ENCODE measurements at places on chromosomes 7 and 10.

DNA sequence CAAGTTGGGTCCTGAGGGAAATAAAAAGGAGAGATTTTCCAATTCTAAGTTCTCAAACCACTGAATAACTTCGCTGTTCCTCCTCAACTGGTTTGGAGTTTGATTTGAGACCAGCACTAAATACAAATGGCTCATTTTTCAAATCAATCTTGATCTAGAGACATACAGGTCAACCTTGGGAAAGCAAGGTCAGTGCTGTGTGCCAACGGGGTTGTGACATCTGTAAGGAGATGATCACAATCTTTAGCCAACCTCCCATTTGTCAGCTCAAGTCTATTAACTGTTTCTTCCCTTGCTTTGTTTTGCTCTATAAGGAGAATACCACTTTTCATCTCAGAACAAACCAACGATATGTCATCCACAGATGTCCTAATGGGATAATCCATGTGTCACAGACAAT is 131.1 kb downstream of the TAX1BP1 start:
- no peak for DNase-seq

GRCh38 chr10:89633484-89633883 is 11.6 kb downstream of the PANK1 start:
- DNase-seq, result no peak

GRCh38 chr7:88300401-88300945 is 6.2 kb downstream of the STEAP4 start:
- DNase-seq, result no peak

DNA sequence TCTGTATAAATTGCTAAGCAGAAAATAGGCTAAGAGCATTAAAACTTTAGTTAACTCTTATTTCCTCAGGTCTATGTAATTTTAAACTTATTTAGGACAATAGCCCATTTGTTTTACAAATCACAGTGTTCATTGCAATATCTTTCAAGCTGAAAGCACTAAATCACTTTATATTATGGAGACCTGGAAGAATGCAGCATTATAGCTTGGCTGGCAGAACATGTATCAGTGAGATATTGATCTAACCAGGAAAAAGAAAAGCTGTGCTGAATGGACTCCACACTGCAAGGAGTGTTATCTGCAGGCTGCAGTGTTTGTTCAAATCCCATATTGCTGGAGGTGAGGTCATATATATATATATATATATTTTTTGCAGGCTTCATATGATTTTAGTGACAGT is 517.5 kb downstream of the NRG3 start:
- DNase-seq, result no peak

- no peak for DNase-seq
These were observed 19.5 kb upstream of the DLG5 start for GRCh38 chr10:77946084-77946483.

DNA sequence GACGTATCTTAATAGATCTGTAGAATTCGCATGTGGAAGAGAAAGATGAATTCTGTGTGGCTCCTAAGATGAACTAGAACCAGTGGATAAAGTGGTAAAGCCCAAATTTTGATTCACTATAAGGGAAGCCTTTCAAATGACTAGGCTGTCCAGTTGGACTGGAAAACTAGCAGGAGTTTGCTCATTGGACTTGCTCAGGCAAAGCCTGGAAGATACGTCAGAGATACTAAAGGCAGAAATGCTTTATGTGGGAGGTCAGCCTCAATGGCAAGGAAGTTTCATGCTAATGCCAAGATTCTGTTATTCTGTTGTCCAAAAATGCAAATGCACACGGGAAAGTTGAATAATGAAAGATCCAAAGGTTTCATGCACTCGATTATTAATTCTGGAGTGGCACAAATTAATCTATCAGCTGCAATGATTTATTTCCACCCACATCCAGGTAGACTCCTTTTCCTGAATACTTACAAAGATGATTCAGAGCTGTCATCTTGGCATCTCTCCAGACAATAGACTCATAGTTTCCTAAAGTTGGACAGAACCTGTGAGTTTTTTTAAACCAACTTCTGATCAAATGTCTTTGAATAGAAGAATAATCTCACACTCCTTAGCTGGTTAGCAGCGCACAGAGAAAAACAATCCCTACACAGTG is 20.5 kb upstream of the PPP1R3C start:
- no peak for DNase-seq

GRCh38 chr10:786633-787474 is 97.4 kb upstream of the DIP2C start:
- no peak for DNase-seq

- no peak for DNase-seq
These were observed 5.0 kb downstream of the PRKG1 start for GRCh38 chr10:51079331-51079730.

DNA sequence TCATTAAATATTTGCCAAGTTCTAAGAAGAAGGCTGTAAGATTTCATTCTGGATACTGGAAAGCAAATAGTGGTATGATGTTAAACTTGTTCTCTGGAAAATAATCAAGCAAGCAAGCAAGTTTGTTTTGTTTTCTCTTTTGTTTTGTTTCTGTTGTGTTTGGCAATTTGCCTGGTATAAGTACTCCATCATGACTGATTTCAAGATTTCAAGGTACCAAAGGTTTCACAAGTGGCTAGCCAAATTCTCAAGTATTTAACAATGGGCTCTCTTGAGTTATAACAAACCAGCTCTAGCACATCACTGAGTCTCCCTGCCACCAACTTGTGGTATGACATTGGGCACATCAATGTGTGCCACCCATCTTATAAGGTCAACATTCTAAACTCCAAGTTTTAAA is 151.7 kb upstream of the IGFBP3 start:
- no peak for DNase-seq

DNA sequence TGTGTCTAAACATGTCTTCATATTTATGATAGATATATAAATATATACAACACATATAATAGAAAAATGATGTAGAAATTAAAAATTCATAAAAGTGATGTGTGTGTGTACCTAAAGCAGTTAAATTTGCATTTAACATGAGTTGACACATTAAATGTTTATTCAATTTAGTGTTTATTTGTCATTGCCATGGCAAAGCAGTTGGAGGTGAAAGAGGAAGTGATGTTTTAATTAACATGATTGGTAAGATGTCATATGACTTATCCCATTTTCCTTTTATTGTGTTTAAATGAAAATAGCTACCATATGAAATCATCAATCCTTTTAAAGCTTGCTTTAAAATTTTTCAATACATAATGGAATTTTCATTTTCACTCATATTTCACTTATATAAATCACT is 452.6 kb downstream of the SUGCT start:
- no peak for DNase-seq

DNA sequence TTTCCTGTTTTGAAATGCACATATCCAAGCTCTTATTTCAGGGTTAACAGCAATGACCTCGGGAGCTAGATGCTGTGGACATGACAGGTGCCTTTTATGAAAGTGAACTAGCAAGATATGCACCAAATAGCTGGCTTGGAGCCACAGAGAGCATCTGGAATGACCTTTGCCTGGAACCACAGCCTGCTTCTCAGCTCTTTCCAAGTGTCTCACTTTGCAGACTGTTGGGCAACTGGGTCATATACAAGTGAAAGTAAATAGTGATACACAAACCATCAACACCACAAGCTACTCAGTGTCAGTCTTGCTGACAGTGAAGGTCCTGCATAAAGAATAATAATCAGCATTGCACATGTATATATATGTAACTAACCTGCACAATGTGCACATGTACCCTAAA is 183.5 kb downstream of the RNF133 start:
- DNase-seq, result no peak

DNA sequence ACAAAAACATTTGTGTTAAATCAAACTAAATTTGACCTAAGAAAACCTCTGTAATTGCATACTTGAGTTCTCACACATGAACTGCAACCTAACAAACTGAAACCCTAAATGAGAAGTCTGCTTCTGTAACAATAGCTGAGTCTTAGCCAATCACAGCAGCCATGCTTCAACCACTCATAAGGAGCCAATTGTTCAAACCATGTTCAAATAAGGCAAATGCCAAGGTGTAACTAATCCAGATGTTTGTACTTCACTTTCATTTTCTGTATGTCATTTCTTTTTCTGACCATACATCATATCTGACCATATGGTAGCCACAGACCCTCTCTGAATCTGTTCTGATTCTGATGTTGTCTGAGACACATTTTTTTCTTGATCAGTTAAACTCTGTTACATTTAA is 47.5 kb upstream of the ANTXRL start:
- no peak for DNase-seq

DNA sequence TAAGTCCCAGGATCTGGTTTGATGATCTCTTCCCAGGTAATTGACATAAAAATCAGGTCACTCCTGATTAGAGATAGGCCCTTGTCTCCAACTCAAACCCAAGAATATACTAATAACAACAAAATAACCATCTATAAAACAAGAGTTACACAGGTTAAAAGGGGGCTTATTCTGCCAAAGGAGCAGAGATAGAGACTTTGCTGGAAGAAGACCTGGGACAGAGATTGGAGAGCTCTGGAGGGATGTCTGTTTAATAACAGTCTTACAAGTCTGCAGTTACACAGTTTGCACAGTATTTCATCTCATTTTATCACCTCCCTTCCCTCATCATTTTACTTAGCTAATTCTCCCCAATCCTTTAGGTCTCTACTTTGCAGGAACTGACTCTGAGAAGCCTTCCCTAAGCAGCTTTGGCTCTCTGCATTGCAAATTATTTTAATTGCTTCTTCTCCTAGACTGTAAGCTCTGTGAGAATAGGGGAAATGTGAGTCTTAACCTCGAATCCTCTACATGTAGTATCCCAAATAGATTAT is 3.7 kb upstream of the ZNF438 start:
- no peak for DNase-seq

DNA sequence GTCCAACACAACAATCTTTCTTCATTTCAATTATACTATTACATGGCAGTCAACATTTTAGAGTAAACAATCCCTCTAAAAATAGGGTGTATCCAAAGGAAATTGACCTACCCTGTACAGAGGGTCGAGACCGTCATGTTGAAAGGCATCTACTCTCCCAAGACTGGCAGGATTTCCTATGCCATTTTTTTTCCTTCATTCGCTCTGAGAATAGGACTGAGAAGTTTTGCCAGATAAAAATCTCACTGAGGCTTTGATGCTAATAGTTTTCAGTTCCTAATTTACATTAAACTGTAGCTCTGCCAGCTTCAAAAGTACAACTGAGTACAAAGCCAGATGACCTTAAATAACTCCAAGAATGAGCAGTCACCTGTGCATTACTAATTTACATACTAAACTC is 84.5 kb upstream of the SEMA3C start:
- DNase-seq, result no peak

DNA sequence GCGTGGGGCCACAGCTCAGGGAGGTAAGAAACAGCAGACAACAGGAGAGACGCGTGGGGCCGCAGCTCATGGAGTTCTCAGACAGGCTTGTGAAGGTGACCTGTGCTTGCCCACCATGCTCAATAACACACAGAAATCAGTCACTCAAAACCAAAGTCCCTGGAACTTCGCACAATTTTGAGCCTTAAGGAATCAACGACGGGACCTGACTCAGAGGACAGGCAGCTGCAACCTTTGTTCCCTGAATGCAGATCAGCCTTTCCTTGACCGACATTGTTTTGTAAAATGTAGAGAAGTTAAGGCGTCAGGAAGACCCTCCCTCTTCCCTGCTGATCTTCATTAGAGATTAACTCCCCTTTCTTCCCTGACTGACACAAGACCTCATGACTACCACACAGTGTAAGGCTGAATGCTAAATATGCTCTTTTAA is 8.5 kb upstream of the KNDC1 start:
- no peak for DNase-seq

GRCh38 chr10:6766131-6766801 is 186.2 kb upstream of the PRKCQ start:
- no peak for DNase-seq

- no peak for DNase-seq
These were observed 221.7 kb downstream of the PLXNA4 start for GRCh38 chr7:132354527-132354926.

DNA sequence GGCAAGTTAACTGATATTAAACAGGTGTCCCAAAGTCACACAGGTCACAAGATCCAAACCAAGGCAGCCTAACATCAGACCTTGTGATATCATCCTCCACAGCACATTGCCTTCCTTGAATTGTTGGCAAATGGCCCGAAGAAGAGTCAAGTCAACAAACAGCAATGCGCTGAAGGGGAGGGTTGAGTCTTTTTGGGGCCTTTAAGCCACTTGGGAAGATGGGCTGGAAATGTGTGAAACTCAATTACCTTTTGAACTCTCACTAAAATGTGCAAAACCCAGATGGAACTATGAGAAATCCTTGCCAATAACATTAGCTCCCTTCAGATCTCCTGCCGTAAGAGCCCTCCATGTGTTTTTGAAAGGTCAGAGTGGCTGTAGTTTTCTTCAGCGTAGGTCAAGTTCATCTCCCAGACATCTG is 47.9 kb upstream of the STK17A start:
- no peak for DNase-seq

DNA sequence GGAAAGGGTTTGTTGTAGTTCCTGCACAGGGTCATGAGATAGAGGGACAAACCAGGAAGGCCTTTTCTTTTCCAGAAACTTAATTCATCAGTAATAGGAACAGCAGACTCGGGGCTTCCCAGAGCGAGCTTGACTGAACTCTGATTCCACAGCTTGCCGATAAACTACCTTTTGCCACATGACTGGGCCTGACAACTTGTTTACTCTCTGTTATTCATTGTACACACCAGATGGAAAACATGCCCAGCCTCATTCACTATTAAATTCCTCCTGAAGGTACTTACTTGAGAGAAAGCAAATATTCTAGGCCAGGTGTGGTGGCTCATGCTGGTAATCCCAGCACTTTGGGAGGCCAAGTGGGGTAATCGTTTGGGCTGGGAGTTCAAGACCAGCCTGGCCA is 77.1 kb upstream of the FGFR2 start:
- no peak for DNase-seq

GRCh38 chr7:143145-143751 is 49.1 kb upstream of the FAM20C start:
- DNase-seq, result no peak

- no peak for DNase-seq
These were observed 34.4 kb downstream of the PLEKHA8 start for GRCh38 chr7:30062587-30062986.

Measured in cortex of kidney (tissue), 1 donor.